IPS-NIHi11 (cell line): ENCODE measurements at places on chromosomes 12 and 14.
A peak's percentile ranks its signal among the peaks of the same experiment; 100 is the strongest.

DNA sequence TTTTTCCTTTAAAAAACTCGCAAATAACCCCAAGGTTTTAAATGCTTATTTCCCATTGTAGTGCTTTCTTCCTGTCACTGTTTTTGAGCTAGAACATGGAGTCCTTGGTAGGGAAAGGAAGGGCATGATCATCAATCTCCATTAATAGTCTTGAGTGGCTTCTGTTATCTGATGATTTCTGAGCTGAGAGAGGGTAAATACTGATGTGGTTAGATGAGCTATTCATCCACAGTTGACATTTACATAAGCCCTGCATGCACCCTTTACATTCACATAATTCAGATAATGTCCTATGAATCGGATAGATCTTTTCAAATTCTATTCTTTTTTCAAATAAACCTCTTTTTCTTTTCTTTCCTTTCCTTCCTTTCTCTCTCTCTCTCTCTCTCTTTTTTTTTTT lies 81.4 kb downstream of the NTN4 start:
- no peak for DNase-seq

- DNase-seq: no peak
These were observed 10.8 kb upstream of the PSMA6 start for GRCh38 chr14:35281341-35281740.

DNA sequence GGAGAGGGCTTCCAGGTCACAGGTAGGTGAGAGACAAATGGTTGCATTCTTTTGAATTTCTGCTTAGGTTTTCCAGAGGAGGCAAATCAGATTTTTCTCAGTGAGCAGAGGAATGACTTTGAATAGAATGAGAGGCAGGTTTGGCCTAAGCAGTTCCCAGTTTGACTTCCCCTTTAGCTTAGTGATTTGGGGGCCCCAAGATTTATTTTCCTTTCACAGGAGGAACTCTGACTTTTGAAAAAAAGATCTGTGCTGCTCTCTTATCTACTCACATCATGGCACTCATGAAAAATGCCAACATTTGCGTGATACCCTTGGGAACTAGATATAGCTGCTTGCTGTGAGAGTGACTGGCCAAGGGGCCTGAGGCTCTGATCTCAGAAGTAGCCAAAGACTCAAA lies 58.0 kb upstream of the EVL start:
- no peak for DNase-seq

- no peak for DNase-seq
These were observed 178.4 kb downstream of the BMP4 start for GRCh38 chr14:53778263-53778662.

- no peak for DNase-seq
These were observed 47.8 kb downstream of the ADGRD1 start for GRCh38 chr12:131001493-131001892.

- no peak for DNase-seq
These were observed 4.8 kb downstream of the CATSPERB start for GRCh38 chr14:91727121-91727520.

DNA sequence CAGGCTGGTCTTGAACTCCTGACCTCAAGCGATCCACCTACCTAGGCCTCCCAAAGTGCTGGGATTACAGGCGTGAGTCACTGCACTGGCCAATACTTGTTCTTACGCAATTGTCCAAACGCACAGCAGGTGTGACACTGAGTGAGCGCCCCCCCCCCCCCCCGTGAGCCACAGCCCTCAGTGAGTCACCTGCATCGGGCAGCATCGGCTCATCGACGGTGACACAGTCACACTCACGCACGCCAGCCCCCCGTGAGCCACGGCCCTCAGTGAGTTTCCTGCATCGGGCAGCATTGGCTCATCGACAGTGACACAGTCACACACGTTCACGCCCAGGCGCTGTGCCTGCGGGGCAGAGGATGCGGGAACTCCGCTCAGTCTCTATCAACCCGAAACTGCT lies 42.5 kb downstream of the GALNT9 start:
- no peak for DNase-seq

DNA sequence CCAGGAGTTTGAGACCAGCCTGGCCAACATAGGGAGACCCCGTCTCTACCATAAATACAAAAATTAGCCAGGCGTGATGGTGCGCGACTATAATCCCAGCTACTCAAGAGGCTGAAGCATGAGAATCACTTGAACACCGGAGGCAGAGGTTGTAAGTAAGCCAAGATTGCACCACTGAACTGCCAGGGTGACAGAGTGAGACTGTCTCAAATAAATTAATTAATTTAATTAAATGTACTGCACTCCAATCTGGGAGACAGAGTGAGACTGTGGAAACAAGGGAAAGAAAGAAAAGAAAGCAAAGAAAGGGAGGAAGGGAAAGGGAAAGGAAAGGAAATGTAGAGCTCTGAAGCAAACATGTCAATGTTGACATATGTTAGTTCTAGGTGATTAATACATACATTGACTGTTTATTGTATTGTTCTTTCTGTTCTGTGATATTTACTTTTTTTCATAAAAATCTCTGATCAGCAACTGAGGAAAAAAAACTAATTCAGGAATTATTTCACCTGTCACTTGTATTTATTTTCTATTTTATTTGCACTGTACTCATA lies 99.6 kb downstream of the DENND5B start:
- DNase-seq: no peak

DNA sequence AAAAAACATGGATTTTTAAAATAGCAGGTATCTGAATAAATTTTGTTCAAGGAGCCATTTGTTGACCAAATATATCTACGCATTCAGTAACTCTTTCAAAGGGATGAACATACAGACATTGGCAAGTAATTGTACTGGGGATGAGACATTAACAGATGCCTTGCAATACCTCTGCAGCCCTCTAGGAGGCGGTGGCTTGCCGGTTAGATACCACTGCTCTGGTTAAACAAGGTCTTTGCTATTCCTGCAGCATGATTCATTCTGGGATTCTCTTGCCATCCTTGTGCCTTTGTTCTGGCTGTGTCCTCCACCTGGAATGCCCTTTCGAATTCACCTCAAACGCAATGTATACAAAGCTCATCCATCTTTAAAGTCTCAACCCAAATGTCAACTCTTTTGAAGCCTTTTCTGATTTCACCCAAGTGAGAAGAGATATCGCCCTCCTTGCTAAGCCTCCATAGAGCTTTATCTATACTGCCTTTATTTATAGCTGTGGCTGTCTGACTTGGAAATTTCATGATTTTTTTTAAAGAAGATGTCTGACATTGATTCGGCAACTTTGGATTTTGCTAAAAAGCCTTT lies 131.0 kb upstream of the SRRM4 start:
- DNase-seq: peak; percentile 72

DNA sequence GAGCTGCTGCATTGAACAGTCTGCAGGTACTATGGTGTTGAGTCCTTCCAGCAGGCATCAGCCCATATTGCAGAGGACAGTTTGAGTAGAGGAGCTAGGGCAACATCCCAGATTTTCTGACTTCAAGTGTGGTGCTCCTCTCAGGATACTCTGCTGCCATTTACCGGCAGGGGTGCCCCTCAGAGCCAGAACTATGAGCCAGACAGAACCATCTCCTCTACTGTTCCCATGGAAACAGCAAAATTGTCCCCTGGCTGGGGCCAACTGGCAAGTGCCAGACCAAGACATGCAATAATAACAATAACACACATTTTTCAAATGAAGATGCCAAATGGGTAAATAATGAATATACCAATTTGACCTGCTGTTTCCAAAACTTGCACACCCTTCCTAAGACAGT lies 102.9 kb downstream of the ADCK1 start:
- DNase-seq: no peak

DNA sequence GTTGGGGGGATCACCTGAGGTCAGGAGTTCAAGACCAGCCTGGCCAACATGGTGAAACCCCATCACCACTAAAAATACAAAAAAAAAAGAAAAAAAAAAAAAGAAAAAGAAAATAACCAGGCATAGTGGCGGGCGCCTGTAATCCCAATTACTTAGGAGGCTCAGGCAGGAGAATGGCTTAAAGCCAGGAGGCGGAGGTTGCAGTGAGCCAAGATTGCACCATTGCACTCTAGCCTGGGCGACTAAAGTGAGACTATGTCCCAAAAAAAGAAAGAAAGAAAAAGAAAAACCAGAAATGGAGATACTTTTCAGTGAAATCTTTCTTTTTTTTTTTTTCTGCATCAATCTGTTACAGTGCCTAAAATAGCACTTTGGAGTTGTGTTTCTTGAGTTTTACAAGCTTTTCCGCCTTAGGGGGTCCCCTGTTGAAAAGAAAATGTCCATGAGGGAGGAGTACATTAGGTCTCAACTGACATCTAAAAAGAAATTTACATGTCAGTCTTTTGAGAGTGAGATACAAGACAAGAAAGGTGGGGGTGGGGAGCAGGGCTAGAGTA lies 82.9 kb upstream of the VASH1 start:
- no peak for DNase-seq
